ENCODE measurements at places on chromosomes 7 and 10.

DNA sequence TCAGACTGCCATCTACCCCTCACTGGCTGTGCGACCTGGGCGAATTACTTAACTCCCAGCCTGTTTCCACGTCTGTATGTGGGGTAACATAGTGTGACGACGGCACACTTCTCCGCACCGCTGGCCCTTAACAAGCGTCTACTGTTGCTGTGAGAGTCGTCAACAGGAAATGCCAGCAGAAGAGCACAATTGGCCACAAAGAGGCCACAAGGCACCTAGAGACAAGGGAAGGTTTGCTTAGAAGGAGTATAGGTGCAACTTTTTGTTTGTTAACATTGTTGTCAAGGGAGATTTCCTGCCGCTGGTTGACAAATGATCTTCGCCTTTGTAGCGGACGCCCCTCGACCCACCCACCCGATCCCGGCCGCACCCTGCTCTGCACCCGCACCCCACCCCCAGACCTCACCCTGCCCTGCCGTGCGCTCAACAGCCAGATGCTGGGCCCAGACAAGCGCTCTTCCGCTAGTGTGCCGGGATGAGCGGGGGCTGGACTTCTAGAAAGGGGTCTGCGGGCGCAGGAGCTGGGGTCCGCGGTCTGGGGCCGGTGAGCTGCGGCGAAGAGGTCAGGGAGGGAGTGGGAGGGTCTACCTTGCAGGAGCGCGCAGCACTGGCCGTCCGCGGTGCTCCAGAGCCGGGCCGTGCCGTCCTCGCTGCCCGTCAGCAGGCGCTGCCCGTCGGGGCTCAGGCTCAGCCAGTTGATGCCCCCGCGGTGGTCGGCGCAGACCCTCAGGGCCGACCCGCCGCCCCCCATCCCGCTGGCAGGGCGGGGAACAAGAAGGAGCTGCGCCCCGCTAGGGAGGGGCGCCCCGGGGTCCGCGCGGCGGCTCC is 785 bp downstream of the WDR86 start:
- DNase-seq = no peak

GRCh38 chr7:99406557-99406956 is 1.8 kb downstream of the PDAP1 start:
- no peak for DNase-seq

GRCh38 chr10:112961609-112962008 is 11.6 kb downstream of the TCF7L2 start:
- DNase-seq = no peak

GRCh38 chr10:68067508-68067907 is 7.6 kb downstream of the HERC4 start:
- no peak for DNase-seq

DNA sequence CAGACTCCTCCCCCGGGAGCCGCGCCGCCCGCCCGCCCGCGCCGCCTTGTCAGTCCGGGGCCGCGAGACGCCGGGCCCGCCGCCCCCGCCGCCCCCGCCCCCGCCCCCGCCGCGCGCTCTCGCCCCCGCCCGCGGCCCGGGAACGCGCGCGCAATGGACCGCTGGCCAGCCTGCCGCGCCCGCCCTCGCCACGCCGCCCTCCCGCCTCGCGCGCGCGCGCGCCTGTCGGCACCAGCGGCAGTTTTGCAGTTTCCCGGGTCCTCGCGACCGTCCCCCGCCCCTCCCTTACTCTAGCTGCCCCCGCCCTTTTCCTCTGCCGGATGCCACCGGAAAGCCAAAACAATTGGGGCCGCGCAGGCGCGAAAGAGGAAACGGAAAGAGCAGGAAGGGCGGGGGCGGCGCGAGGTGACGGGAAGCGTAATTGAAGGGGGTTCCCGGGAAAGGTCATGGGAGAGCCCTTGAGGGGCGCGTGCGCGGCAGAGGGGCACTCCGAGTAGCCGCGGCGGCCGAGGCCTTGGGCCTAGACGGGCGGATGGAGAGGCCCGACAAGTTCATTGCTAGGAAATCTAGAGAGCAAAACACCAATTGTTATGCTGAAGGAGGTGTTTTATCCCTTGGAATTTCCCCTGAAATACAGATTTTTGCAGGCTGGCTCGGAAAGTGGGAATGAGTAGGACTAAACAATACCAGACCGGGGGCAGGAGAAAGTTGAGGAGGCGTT is 400 bp upstream of the KBTBD2 start:
- DNase-seq = peak; percentile 98

GRCh38 chr10:113368666-113369364 is 184.0 kb upstream of the HABP2 start:
- DNase-seq = no peak

DNA sequence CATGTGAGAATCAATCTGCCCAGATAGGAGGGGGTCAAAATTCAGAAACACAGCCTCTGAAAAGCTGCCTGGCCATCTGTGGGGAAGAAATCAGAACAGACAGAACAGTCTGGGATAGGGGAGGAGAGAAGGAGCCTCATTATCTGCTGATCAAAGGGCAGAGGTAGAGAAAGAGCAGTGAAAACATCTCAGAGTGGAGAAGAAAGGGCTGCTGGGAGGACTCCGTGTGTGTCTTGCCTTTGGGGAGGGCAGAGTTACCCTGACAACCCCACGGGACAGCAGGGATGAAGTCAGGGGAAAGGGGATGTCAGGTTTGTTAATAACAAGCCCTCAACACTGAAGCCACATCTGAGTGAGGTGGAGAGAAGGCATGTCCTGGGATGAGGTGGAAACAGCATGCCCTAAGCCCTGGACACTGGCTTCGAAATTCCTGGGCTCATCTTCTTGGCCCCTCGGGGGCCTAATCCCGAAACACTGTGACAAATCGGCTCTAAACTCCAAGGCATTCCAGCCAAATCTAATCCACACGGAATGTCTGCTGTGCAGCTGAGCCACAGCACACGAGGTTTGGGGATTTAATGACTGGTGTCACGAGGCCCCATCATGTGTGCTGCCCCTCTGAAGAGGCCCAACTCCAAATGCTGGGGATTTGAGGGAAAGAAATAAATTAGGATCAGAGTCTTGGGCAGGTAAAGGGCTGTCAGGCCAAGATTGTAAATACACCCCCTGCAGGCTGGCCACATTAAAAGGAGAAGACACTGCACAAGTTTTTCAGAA is 82.8 kb upstream of the FGFR2 start:
- peak; percentile 66 for DNase-seq

DNA sequence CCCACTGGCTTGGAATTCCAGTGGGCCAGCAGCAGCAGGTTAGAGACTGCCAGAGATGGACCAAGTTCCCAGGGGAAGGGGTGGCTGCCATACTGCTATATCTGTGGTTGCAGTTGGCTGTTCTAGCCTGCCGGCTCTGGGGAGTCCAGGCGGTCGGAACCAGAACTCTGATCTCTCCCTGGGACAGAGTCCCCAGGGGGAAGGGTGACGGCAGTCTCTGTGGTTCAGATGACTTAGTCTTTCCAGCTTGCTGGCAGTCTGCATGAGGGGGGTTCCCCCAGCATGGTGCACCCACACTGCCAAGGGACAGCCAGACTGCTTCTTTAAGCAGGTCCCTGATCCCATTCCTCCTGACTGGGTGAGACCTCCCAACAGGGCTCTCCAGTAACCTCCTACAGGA is 82.5 kb downstream of the C10orf90 start:
- no peak for DNase-seq

DNA sequence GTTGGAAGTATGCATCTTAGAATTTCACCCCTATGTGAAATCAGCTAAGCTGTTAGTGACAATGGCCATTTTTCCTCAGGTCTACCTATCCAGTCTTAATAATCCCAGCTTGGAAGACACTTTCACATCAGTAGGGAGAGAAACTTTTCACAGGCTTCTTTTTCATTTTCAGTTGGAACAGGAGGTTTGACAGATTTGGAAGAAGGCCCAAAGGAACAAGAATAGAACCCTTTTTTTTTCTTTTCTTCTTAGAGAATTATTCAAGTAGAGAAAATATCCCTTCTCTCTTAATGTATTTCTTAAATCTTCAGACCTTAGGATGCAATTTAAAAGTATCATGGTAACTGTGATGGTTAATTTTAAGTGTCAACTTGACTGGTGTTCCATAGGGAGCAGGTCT is 410.5 kb upstream of the C7orf33 start:
- no peak for DNase-seq

- DNase-seq = no peak
These were observed 15.4 kb downstream of the CCDC136 start for GRCh38 chr7:128807191-128807590.

DNA sequence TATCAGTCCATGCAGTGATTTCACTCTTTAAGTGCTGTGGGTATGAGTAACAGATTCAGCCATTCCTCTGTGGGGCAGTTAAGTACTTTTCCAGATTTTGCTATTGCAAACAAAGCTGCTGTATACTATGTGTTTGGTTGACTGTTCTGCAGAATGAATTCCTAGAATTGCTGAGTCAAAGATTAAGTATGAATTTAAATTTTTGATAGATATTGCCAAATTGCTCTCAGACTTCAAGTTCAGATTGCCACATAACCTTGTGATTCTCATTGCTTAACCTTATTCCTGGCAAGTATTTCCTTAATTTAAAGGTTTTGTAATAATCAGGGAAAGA is 21.6 kb upstream of the SAR1A start:
- DNase-seq = peak; percentile 95

- no peak for DNase-seq
These were observed 1.3 kb downstream of the HELLS start for GRCh38 chr10:94546901-94547185.

DNA sequence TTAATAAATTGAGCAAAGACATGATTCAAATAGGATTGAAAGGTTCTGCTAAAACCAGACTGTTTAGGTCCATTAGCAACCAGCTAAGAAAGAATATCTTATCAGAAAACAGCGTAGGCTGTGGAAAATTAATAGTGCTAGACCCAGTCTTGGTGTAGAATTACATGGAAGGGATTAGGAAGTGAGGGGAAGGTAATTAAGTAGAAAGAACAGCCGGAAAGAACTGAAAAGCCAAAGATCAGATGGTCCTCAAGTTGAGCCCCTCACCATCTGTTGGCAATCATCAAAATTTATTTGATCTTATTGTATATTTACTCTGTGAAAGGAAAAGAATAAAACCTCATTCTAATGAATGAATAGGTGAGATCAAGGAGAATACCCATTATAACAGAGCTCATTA is 50.1 kb downstream of the COL1A2 start:
- no peak for DNase-seq

- DNase-seq = no peak
These were observed 24.0 kb upstream of the MALRD1 start for GRCh38 chr10:19024611-19025010.

- no peak for DNase-seq
These were observed 95.1 kb upstream of the LRGUK start for GRCh38 chr7:134031835-134032617.

DNA sequence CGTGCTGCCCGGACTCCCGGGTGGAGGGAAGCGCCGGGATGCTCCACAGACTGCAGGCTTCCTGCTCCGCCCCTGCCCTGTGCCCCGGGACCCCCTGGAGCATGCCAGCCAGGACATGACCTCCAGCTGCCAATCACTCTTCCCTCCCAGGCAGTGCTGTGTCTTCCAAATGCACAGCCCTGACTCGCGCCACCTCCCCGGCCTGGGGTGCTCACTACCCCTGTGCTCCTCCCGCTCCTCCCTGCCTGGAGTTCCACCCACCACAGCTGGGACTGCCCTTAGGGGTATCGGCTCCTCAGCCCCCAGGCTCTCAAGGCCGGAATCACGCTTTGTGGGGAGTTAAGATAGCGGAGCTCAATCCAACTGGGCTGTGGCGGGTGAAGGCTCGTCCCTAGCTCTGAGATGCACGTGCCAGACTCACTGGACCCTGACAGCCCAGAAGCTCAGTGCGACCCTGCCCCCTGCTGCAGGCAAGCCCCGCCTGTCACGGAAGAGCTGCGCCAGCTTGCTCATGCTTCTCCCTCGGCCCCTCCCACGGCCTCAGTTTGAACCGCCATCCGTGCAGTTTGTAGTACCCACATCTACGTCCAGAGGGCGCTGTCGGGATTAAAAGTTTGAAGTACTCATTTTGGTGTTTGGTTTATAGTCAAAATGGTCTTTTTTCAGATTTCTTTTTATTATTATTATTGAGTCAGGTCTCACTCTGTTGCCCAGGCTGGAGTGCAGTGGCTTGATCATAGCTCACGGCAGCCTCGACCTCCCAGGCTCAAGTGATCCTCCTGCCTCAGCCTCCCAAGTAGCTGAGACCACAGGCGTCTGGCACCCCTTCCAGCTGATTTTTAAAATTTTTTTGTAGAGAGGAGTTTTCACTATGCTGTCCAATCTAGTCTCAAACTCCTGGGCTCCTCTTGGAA is 142.5 kb upstream of the TCERG1L start:
- peak; percentile 69 for DNase-seq

DNA sequence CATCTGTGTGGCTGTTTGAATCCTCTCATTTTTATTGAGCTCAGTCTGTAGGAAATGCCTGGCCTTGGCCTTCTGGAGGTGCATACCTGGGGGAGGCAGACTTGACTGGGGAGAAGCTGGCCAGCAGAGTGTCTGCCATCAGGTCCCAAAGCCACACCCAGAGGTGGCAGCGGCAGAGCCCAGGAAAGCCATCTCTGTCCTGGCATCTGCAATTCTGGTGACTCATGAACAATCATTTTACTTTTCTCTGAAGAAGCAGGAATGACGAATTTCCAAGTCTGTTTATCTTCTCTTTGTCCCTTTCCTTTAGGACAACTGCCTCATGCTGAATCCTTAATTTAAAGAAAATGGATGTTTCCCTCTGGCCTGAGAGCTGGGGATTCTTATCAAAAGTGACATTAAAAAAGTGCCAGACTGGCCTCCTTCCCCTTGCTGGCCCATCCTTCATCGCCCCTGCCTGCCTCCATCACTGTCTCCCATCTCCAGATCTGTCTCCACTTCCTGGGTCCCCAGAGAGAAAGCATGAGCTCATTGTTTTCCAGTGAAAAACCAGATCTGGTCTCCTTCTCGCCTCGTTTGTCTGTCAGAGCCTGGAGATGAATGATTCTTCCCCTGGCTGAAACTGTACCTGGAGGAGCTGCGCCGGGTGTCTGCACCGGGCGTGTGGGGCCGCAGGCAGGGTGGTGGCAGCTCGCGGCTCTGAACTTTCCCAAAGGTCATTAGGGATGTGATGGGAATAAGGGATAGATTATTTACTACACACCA is 124.5 kb downstream of the TMEM178B start:
- no peak for DNase-seq

GRCh38 chr10:11295492-11295891 is 277.8 kb downstream of the CELF2 start:
- DNase-seq = no peak

DNA sequence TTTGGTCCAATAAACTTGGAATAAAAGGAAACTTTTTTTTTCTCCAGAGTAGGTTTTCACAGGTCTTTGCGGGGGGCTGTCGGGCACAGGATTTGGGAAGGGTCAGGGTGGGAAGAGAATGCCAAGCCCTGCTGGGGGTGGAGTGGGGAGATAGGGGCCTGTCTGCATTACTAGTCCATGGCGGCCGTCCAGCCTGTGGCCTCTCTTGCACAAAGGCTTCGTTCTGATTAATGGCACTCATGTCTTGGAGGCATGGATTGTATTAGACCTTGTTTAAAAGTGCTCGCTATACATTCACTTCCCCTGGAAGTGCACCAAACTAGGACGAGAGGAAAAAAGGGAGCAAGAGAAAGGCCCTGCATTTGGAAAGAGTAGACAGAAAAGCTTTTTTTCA is 37.2 kb downstream of the LRMDA start:
- no peak for DNase-seq

GRCh38 chr10:48803801-48804584 is 119.3 kb downstream of the WDFY4 start:
- no peak for DNase-seq
